ENCODE measurements at places on chromosomes 5 and 9.
A peak's percentile ranks its signal among the peaks of the same experiment; 100 is the strongest.

DNA sequence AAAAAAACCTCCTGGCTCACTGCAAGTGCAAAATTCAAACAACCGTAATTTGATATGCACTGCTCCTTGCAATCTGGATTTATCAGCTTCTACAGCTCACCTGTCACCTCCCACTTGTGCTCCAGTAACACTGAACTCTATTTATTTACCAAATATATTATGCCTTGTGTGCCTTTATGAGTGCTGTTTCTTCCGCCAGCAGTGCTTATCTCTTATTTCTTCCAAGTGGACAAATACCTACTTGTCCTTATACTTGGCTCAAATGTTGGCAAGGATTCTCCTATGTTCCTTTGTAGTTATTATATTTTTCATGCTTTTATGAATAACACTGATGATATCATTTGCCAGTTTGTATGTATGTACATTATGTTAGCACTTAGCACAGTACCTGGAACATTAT, 145.7 kb upstream of the ARRDC3 start:
- DNase-seq: no peak

- no peak for DNase-seq
These were observed 236.8 kb downstream of the SLIT3 start for GRCh38 chr5:169064093-169064492.

GRCh38 chr9:126307322-126308061, 19.1 kb upstream of the MVB12B start:
- no peak for DNase-seq

- no peak for DNase-seq
These were observed 74.1 kb upstream of the BASP1 start for GRCh38 chr5:17143335-17143734.

- no peak for DNase-seq
These were observed 88.3 kb downstream of the DROSHA start for GRCh38 chr5:31443572-31443971.

DNA sequence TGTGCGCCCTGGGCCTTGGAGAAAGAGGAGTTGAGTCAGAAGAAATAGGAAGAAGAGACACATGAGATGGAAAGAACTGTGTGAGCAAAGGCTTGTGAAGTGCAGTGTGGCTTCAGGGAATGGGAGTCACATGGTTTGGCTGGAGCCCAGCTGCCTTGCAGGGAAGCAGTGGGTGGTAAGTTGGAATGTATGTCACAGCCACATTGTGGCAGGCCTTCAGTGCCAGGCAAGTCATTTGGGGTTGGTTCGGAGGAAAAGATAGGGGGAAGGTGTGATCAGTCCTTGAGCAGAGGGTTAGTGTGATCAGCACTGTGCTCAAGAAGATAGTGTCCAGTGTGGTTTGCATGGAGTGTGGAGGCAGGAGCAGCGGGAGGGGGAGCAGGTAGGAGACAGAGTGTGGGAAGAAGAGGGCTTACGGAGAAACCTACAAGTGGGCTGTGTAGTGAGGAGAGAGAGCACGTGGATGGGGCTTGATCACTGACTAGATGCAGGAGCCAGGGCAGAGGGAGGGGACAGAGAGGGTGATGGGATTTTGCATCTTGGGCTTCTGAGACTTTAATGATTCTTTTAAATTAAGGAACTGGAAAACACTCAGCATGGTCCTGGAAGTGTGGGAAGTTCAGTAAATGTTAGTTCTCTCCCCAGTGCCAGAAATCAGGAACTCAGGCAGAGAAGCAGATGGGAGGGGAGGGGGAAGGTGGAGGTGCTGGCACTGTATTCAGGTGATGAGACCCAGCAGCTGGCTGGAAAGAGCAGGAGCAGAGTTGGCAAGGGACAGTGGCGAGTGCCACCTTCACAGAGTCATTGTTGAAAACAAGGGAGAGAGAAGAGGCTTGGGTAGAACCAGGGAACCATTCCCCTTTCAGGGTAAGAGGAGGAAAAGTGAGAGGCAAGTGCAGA, 46.6 kb downstream of the ARHGAP26 start:
- DNase-seq: peak; percentile 60

GRCh38 chr5:159426694-159427093, 96.4 kb upstream of the IL12B start:
- no peak for DNase-seq

DNA sequence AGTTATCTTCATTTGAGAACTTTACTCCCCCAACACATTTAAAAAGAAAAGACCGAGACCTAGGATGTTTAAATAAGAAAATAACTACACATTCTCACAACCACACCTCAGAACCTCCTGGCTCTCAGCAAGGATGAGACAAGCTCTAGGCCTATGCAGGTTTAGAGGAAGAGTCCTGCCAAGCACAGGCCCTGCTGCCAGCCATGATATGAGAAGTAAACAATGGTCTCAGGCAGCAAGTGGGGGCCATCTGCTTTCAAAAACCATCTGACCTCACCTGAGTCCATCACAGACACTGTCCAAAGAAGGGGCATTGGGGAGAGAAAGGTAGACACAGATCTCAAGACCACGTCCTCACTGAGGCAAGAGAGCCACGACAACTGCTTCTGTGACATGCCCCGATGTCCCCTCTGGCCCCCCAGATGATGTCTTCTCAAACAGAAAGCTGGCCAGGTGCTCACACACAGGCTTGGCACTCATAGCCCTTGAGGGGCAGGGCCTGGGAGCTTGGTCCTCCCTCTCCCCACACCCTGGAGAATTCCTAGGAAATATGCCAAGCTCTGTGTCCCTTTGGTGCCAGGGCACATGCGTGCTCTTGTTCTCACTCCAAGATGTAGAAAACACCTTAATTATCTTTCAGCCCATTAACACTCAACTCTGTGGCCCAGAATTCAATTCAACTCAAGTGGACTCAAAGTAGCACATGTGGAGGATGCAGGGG, 150.4 kb downstream of the FSTL4 start:
- no peak for DNase-seq

DNA sequence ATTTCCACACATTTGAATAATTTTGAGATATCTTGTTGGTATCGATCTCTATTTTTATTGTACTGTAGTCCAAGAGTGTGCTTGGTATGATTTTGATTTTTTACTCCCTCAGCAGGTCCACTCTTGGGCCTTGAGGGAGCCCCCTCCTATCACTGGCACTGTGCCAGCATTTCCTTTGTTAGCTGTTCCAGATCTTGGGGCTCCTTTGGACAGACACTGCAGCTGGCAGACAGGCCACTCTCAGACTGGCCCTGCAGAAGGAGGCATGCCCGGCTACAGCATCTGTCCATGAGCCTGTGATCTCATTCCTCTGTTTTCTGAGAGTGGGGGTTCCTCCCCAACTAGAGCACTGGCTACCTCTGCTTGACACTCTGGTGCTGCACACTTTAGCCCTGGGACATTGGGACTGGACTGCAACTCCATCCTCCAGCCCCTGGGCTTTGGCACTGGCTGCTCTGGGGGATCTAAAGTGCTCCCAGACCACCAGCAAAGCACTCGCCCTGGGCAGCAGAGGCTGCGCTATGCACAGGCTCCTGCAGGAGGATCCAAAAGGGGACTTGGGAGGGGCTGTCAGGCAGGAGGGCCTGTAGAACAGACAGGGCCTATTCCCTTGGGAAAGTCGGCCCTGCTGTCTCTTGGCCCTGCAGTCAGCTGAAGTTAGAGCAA, 271.3 kb upstream of the DMAC1 start:
- DNase-seq: no peak

GRCh38 chr5:44389090-44389822, at the start of gene FGF10:
Gene FGF10 (minus strand): TSS chr5:44389420. CDS start chr5:44388682, 738 bp downstream.
- DNase-seq: no peak

DNA sequence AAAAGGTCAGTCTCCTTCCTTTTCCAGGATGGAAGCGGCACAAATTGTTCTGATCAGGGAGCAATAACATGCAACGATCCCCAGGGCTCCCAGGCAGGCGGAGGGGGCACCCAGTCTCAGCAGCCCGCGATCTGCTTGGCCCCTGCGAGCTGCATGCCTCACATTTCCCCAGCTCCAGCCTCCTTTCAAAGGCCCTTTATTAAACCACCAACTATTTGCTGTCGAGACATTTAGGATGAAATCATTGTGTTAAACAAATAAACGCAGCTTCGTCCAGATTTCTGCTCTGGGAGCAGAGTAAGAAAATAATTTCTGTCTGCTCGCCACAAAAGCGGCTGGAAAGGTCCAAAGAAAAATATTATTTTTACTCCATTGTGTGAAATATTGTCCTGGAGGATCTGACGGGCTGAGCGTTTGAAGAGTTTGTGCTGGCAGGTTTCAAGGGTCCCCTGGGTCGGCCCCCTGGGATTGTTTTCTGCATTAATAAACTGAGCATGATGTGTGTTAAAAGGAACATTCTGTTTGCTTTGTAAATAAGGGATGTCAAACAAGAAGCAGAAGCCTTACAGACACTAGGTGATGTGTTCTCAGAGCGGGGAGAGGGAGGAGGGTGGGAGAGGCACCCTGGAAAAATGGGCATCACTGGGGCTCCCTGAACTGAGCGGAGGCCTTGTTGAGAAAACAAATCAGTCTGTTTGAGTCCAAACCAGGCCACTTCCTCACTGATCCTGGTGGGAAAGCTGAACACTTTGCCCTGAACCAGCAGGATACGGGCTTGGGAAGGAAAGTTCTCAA, 110.1 kb downstream of the FOXD1 start:
- DNase-seq: peak; percentile 91

- peak; percentile 80 for DNase-seq
These were observed 239.4 kb downstream of the LURAP1L start for GRCh38 chr9:13013991-13014883.

DNA sequence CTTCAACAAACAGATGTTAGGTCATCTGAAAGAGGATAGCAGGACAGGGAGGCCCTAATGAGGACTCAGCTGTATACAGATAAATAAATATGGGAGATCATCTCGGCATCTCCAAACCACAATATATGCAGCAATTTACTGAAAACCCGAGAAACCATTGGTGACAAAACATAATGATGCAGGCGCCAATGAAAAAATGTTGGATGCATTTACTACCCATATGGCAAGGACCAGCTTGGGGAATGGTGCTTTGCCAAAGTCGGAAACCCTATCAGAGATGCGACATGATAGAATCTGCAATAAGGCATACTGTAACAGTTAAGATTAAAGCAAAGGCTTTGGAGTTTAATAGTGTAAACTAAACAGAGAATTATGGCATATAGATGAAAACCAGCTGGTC, 92.0 kb downstream of the SNCAIP start:
- DNase-seq: no peak

- DNase-seq: peak; percentile 39
These were observed 127.7 kb upstream of the BASP1 start for GRCh38 chr5:17089690-17090089.

GRCh38 chr9:110626101-110626829, 42.3 kb upstream of the MUSK start:
- peak; percentile 82 for DNase-seq

Data from fibroblast of upper back skin (primary cell).